ENCODE measurements at places on chromosomes 5 and 9.
A peak's percentile ranks its signal among the peaks of the same experiment; 100 is the strongest.

DNA sequence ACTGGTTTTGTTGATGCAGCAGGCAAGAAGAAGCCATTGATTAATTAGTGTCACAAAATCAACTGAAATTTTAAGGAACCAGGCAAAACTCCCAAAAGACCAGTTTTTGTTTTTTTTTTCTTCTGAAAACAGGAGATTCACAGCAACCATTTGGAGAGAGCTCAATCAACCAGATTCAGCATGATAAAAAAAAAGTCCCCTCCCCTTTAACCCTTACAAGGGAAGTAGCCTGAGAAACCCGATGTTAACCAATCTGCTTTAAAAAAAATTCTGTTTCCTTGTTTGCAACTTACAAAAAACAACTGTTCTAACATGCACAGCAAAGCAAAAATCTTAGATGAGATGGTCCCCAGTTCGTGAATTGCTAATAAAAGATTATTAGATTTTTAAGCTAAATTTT lies 59.7 kb downstream of the HMHB1 start:
- DNase-seq: no peak

DNA sequence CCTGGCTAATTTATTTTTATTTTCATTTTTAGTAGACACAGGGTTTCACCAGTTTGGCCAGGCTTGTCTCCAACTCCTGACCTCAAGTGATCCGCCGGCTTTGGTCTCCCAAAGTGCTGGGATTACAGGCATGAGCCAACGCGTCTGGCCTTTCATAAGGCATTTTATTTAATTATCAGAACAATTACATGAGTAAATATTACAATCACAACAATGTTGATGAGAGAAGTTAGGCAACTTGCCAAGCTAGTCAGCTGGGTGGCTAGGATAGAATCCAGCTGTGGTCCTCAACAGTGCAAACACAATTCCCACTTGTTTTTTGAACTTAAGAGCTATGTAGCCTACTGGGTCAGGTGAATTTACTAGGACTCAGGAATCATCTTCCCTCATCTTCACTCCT lies 22.0 kb downstream of the C9orf57 start:
- DNase-seq: no peak

DNA sequence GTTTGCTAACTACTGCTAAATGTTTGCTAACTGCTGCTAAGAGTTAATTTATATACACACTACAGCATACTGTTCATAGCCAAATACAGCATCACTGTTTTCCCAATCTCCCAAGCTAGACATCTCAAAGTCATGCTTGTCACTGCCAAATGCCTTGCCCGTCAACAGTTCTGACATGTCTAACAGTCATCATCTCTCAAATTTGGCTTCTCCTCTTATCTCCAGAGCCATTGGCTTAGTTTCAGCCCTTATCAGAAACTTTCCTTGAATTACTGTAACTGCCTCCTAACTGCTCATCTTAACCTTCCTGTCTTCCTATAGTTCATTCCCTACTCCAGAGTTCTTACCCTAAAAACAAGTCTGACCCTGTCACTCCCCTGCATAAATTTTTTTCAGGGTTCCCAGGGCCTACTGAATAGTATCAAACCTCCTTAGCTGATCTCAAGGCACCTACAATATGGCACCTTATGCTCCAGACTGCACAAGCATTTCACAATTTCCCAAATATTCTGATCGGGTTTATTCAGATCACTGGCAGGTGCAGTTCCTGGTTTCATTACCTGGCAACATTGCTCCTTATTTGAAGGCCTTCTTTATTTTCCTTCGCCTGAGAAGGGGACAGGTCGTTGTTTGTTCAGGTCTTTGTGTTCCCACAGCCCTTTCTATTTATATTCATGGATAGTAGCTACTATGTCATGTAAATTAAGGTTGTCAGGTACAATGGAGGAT lies 55.9 kb upstream of the ANKRD55 start:
- no peak for DNase-seq

GRCh38 chr5:69083412-69083811 lies 10.4 kb upstream of the SLC30A5 start:
- DNase-seq: peak; percentile 4

- DNase-seq: no peak
Measured at GRCh38 chr9:127720031-127720864, 4.4 kb downstream of the TTC16 start.

DNA sequence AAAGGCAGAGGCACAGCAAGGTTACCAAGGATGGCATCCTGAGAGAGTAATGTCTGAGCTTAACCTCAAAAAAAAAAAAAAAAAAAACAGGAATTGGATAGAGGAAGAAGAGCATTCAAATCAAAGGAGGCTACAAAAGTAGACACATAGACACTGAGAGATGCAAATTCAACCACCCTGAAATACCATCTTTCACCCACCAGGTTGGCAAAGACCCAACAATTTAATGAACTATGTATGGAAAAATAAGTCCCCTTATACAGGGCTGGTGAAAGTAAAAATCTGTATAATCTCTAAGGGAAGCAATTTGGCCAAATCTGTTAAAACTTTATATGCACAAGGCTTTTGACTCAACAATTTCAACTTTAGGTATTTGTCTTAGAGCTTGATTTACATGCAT lies 4.9 kb downstream of the NADK2 start:
- no peak for DNase-seq

GRCh38 chr9:115204904-115205453 lies 87.0 kb upstream of the TNC start:
- peak; percentile 90 for DNase-seq

DNA sequence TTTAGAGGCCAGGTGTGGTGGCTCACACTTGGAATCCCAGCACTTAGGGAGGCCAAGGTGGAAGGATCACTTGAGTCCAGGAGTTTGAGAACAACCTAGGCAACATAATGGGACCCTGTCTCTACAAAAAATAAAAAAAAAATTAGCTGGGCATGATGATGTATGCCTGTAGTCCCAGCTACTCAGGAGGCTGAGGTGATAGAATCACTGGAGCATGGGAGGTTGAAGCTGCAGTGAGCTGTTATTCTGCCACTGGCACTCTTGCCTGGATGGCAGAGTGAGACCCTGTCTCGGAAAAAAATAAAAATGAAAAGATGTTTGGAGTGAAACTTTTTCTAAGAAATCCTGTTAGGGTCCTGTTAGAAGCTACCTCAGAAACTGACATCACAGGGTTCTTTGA lies 24.2 kb downstream of the OCLN start:
- no peak for DNase-seq

GRCh38 chr5:66057239-66057638 lies 86.9 kb upstream of the SREK1 start:
- no peak for DNase-seq

- DNase-seq: peak; percentile 1
Measured at GRCh38 chr5:104412649-104413240, 850.2 kb upstream of the NUDT12 start.

DNA sequence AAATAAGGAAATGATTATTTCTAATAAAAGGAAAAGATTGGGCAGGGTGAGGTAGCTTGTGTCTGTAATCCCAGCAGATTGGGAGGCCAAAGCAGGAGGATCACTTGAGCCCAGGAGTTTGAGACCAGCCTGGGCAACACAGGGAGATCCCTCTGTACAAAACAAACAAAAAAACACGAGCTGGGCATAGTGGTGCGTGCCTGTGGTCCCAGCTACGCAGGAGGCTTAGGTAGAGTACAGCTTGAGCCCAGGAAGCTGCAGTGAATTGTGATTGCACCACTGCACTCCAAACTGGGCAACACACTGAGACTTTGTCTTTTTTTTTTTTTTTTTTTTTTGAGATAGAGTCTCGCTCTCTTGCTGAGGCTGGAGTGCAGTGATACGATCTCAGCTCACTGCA lies 18.8 kb downstream of the GDA start:
- no peak for DNase-seq

DNA sequence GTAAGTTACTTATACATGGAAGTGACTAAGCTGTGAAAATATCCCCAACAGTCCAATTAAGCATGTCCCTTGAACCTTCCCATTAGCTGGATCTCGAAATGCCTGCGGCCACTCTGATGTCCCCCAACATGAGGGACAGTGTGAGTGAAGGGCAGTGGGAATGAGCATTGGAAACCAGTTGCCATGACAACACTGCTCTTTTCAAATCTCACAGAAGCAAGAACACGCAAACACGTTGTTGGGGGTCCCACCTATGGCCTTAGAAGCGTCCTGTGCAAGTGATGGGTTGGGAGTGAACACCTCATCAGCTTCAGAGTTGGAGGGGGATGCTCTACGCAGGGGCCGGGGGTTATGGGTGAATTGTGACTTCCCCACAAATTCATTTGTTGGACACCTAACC lies 205.9 kb downstream of the NXNL2 start:
- no peak for DNase-seq

- no peak for DNase-seq
Measured at GRCh38 chr5:105968981-105969380, 1701.8 kb downstream of the EFNA5 start.

DNA sequence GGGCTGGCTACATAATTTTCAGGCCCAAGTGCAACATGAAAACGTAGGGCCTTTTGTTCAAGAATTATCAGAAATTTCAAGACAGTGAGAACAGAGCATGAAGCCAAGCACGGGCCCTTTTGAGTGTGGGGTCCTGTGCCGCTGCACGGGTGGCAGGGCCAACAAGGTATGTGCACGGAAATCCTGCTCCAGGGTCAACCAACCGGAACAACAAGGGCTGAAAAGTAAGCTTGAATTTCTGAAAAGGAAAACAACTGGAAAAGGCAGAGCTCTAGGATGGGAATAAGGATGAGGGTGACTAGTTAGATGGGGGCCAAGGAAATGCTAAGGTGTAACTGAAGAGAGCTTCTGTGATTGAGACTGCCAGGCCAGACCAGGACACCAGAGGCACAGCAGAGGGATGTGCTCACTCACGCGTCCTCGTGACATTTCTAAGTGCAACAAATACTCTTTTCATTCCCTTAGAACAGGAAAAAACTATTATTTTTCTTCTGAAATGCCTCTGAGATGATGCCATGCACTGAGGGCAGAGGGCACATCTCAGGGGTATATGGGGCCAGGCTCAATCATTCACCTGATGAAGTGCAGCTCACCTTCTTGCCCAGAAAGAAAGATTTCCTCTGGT lies 80.6 kb upstream of the LRRTM2 start:
- DNase-seq: peak; percentile 16

- DNase-seq: no peak
Measured at GRCh38 chr9:1222511-1222910, 172.4 kb downstream of the DMRT2 start.

GRCh38 chr9:135711391-135711790 lies 9.4 kb downstream of the KCNT1 start:
- DNase-seq: no peak

- DNase-seq: no peak
Measured at GRCh38 chr5:54180630-54181031, 129.7 kb downstream of the ARL15 start.

DNA sequence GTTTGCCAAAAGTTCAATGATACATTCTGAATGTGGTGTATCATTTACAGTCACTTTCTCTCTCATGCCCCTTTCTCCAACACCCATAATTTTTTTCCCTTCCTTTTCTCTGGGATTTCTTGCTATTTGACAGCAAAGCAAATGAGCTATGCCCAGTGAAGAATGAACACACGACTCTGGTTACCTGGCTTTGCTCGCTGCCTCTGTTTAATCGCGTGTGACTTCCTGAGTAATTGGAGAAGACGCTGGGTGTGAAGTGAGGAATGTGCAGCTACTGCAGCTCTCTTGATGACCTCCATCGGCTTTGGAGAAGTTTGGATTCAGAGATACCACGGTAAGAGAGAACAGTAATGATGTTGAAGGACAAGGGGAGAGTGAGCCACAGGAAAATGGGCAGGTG lies 651.8 kb downstream of the KIF4B start:
- DNase-seq: peak; percentile 12

DNA sequence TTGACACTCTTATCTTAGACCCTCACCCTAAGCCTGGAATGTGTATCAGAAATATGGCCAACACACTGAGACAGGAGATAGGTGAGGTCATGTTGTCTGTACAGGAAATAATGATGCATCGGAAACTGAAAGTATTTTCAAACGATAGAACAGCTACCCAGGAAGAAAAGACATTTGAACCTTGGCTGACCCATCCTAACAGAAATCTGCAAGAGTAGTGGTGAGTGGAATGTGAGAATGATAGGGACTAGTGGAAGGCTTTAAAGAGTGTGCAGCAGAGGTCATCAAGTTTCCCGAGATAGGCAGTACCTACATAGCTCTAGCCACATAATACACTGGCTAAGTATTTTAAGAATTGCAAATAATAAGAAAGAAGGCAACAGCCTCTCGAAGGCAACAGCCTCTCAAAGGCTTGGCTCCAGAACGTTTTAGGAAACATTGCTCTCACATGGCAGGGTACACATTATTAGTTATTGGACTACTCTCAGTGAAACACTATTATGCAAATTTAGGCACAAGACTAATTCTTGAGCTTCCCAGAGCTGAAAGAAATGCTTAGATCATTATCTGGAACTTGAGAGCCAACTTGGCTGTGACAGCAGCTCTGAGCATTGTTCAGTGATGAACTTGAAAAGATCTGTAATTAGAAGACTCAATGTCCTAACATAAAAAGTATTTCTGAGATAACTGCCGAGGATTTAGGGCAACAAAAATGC lies 133.1 kb upstream of the FBXL7 start:
- DNase-seq: no peak

DNA sequence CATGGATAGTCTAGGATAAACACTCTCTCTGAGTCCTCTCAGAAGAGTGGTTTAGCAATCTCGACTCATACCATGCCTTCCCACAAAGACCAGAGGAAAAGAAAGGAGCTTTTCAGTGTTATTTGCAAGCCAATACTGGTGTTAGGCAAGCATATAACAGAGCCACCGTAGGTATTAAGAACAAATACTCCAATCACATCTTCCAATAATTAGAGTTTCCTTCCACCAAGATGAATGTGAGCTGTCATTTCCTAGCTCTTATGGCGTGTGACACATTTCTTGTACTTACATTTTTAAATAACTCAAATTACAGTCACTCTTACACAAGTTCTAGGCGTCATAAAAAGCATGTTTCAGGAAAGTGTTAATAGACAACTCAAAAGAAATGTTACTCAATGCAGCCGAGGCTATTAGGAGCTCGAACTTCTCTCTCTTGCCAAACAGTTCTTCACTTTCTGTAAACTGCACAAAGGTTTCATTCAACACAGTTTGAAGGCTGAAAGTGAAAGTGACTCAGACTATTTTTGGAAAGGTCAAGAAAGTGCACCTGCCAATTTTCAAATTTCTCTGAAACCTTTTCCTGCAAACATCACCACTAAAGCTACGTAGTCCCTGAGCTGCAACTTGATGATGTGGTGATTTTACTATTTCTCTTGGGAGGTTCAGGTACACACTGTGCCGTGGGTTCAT lies 153.8 kb downstream of the AUH start:
- no peak for DNase-seq

- DNase-seq: peak; percentile 54
Measured at GRCh38 chr9:110891760-110892159, 146.5 kb downstream of the LPAR1 start.

GRCh38 chr9:18496256-18497000 lies 22.5 kb downstream of the ADAMTSL1 start:
- DNase-seq: no peak

- DNase-seq: no peak
Measured at GRCh38 chr5:25119650-25120049, 474.9 kb upstream of the CDH10 start.
